ENCODE measurements at places on chromosomes 7 and 10.

GRCh38 chr10:68135362-68135761, 26.1 kb downstream of the MYPN start:
- DNase-seq: no peak

GRCh38 chr7:76318488-76319353, 16.2 kb downstream of the HSPB1 start:
- no peak for DNase-seq

DNA sequence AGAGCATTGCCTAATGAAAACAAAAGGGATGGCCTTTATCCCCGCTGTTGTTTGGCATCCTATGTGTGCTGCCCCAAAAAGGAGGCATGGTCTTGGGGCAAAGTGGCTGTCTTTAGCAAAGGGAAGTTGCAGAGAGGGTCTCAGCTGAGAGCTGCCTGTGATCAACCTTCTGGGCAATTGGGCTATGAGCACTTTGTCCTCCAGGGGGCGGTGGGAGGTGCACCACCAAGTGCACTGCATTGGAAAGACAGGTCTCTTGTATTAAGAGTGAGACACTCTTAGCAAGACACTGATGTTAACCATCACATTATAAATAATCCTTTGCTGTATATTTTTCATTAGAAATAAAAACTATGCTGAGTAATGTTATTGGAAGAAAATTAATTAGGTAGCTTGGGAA, 314.8 kb downstream of the POM121L12 start:
- no peak for DNase-seq

DNA sequence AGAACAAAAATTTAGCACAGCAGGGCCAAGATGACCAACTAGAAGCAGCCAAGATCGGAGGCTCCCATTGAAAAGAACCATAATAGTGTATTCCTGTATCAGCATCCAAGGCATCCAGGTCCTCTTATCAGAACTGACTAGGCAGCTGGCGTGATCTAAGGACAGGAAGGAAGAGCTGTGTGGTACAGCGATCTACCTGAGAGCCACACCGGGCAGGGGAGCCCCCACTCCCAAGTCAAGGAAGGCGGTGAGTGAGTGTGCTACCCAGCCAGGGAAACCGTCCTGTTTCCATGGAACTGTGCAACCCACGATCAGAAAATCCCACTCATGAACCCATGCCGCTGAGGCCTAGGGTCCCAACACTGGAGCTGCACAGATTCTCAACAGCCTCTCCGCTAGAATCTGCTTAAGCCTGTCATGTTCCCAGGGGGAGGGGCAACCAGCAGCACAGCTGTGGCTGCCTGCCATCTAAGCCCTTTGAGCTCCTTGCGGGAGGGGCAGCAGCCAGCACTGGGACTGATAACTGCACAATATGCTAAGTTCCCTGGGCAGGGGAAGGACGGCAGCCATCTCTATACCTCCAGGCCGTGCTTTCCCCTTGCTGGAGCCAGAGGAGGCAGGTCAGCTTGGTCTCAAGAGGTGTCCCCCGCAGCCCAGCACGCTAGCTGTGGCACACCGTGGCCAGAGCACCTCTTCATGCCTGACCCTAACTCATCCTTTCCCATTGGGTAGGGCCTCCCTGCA, 213.0 kb upstream of the SMIM30 start:
- peak; percentile 20 for DNase-seq

DNA sequence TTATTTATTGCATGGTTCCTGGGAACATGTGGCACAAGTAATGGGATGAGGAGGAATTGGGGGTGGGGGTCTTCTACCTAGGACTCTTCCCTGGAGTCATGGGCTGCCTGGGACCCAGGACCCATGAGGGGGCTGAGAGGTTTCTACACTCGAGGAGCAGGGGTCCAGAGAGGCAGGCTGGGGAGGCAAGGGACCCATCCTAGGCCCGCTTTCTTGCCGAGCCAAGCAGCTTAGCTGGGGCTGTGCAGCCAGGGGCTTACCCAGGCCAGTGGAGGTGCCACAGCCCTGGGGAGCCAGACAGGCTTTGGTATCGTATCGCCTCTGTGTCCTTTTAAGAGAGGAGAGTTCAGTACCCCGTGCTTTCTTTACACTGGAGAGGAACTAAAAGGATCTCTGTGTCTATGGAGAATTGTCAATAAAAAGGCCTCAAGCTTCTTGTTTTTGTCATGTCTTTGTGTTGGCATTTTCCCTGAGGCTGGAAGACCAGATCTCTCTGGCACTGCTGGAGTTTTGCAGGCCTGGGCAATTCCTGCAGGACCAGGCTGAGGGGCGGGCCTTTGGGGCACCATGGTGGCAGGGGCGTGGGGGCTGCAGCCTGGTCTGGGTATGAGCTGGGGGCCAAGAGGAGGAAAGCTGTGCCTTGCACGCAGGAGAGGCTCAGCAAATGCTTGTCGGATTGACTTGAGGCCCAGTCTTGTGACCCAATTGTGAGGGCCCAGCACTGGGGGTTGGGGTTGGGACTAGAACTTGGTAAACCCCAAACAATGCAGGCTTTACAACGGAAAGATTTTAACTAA, 11.1 kb downstream of the SFRP5 start:
- DNase-seq: peak; percentile 100

DNA sequence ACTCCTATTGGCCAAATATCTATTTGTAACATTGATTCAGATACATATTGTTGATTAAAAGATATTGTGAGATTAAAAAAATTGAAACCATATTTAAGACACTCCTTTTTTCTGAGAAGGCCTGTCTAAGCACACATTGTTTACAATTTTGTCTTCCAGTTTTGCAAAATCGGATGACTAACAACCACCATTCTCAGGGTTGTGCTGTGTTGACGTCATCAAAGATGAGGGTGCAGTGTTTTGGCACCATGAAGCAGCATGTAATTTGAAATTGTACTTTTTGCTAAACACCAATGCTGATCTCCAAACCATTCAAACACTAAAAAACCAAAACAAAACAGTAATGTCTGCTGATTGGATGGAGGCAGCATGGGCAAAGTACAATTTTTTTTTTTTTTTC, 7.4 kb downstream of the CREB5 start:
- DNase-seq: no peak
